ENCODE measurements at places on chromosomes 16 and 17.

DNA sequence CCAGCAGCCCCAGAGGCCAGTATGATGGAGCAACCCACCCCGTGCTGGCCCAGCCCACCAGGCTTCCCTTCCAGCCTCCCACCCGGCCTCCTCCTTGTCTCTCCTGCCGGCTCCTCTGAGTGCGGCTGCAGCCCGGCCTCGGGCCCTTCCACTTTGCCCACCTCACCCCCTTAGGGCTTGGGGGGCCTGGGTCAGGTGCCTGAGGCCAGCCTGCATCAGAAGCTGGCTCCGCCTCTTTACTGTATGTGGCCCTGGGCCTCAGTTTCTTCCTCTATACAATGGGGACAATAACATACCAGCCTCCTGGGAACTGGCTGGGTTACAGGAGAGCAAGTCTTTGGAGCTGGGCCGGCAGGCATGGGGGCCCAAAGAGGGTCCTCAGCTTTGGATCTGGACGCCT is 221.1 kb upstream of the CIBAR2 start:
- DNase-seq: no peak

DNA sequence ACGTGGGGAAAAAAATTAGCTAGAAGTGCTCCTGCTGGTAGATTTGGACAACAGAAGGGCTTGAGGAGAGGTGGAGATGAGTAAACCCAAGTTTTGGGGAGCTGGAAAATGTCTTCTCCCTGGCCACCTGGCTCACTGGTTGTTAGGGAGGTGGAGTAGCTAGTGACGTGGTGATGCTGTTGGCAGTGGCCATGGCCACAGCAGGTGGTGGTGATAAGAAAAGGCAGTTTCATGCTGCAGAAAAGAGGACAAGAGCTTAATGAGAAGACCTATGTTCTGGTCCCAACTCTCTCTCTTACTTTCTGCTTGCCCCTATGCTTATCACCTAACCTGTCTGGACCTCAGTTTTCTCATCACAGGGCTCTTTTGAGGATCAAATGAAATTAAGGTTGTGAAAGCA is 223.5 kb upstream of the N4BP1 start:
- DNase-seq: no peak

DNA sequence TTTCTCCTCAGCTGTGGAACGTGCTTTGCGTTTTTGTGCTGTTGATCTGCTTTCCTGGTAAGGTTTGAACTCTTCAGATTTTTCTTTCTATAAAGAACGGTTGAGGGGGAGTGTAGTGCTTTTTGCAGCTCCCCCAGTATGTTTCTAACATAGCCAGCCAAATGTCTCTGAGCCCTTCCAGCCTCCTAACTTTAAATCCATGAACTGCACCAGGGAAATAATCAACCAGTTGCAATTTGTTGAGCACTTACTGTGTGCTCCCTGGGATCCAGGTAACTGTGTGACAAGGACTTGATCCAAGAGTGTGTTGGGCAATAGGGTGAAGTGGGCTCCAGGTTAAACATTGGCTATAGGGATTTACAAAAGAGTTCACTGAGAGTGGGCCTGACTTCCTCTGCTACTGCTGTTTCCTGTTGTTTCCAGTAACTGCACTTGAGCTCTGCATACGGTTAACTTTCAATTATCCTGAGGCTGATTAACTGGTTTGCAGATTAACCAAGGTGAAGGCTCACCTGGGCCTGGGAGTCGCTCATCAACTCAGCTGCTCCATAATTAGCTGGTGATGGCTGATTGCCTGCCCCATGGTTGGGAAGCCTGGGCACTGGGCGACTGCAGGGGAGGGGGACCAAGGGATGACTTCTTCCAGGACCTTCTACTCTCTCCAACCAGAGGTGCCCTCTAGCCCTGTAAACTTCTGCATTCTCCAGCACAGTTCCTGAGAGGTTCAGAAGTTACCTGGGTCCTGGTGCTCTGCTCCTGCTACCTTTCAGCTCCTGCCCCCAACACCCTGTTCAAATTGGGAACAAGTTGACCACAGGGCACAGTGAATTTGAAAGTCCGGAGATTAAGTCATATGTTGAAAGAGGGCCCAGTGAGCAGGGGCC is 19.5 kb downstream of the HLF start:
- no peak for DNase-seq

GRCh38 chr16:30665830-30666190 is 7.6 kb downstream of the FBRS start:
- no peak for DNase-seq
